ENCODE measurements at places on chromosomes 2 and 18.

- DNase-seq, result no peak
Measured at GRCh38 chr2:219168526-219168925, 1.3 kb downstream of the SLC23A3 start.

GRCh38 chr2:42125841-42126594 is 43.1 kb upstream of the EML4 start:
- DNase-seq, result no peak

DNA sequence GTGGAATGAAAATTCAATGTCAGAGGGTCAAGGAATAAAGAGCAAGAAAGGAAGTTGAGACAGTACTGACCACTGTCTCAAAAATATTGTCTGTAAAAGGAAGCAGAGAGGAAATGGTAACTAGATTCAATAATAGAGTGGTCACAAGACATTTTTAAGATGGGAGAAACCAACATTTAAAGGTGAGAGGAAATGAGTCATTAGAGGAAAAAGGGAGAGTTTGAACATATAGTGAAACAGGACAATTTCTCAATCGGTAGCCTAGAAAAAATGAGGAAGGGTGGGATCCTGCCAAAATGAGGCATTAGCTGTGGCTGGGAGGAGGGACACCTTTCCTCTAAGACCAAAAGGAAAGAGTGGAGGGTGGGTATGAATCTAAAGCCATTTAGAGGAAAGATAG is 288.5 kb downstream of the SP3 start:
- DNase-seq, result no peak

GRCh38 chr2:44166096-44166495 is 2.6 kb upstream of the PPM1B start:
- DNase-seq, result no peak

GRCh38 chr18:39951142-39951720 is 2003.8 kb upstream of the PIK3C3 start:
- no peak for DNase-seq

DNA sequence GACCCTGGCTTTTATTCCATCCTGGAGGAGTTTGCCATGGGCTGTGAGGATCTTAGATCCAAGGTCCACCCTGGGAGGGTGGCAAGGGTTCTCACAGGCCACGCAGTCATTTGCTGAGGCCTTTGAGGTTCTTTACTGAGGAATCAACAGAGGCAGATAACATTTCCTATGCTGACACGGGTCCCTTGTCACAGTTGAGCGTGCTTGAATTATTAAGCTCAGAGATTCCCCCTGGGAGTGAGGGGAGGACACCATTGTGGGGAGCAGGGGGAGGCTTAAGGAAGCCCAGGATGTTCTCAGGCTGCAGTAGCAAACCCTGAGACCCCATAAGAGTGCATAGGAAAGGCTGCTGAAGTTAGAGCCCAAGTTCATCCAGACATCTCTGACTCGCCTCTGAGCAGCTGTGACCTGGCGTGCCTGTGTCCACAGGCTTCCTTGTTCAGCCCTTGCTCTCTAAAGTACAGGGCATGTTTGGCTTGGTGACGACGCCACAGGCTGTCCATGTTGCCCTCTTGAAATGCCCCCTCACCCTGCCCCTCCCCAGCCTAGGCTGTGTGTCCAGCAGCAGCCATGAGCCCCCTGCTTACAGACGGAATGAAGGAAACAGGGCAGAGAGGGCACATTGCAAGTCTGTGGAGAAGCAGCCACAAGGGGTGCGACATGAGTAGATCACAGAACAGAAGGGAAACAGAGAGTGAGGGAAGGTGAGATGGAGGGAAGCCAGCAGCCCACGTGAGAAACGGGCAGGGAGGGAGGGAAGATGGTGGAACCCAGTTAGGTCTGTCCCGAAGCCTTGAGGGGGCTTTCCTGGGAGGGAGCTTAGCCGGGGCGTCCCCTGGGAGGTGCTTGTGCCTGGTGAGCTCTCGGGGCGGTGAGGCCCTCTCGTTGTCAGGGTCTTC is 34.0 kb downstream of the NAPG start:
- DNase-seq, result no peak

DNA sequence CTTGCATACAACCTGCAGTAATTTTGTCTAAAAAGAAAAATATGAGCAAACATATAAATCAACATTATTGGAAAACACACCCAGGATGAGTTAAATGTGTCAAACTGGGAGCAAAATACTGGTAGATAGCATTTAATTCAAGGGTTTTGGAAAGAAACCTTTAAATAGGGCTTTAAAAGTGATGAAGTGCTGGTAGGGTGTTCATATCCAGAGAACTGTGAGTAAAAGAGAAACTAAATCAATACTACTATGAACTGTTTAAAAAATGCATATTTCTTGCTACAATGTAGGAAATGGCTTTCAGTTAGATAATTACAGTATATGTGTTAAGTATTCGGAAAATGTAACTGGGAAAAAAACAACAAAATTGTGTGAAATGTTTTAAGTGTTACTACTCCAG is 117.8 kb downstream of the ATAD2B start:
- no peak for DNase-seq

- DNase-seq, result no peak
Measured at GRCh38 chr2:200509235-200509611, 645 bp downstream of the KCTD18 start.

DNA sequence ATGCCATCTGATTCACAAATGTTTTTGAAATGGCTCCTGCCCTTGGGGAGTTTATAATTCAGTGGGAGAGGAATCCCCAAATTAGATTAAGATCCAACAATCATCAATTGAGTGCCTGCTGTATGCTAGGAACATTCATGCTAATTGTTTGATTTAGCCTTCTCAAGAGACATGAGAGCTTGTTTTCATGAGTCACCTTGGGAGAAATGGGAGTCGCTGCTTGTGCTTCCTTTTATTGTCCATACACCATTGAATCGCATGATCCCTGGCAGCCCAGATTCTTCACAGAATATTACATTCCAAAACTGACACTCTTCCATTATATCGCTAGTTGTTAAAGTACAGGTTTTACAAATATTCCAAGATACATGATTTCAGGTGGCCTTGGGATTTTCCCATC is 106.0 kb upstream of the MAP3K20 start:
- no peak for DNase-seq

DNA sequence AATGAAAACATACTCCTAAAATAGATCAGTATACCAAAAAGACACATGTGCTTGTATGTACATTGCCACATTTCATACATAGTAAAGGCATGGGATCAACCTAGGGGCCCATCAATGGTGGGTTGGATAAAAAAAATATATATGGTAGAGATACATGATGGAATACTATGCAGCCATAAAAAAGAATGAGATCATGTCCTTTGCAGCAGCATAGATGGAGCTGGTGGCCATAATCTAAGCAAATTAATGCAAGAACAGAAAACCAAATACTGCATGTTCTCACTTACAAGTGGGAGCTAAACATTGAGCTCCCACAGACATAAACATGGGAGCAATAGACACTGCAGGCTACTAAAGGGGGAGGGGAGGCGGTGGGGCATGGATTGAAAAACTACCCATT is 18.6 kb upstream of the NCOA1 start:
- no peak for DNase-seq

- no peak for DNase-seq
Measured at GRCh38 chr18:12377556-12378197, 650 bp upstream of the AFG3L2 start.

GRCh38 chr2:58047373-58047935 is 848 bp downstream of the VRK2 start:
- no peak for DNase-seq

GRCh38 chr2:219628986-219629901 is 1.8 kb downstream of the SLC4A3 start:
- peak; percentile 61 for DNase-seq

GRCh38 chr18:31513189-31513935 is 15.4 kb downstream of the DSG2 start:
- DNase-seq, result no peak

DNA sequence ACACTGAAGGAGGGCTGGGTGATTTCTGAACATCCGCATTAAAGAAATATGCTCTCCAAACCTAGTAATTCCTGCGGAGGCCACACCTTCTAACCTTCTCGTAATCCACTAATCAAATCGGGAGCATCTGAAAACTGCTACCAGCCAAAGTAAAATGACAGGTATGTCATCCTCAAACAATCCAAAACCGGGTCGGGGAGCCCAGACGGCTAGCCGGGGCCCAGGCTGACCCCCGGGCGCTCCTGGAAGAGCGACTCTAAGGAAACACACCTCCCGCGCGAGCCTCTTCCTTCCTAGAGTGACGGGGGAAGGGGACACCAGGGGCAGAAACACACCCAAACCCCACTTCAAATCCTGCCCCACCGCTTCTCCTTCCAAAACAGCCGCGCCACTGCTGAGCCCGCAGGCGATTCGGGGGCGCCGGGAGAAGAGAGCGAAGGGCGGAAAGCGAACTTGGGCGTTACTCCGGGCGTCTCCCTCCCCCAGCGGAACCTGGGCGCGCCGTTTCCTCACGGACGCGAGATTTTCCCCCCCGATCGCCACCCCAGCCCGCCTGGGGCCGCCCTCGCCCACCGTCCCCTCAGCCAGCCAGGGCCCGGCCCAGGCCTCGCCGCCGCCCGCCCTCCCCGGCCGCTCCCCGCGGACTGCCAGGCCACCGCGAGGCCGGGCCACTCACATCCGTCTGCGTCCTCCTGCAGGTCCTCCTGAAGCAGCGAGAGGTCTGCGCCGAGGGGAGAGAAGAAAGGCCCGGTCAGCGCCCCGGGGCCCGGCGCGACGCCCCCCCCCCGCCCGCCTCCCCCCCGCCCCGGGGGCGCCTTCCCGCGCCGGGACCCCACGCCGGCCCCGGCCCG is 584 bp downstream of the PPP4R1 start:
- peak; percentile 36 for DNase-seq

DNA sequence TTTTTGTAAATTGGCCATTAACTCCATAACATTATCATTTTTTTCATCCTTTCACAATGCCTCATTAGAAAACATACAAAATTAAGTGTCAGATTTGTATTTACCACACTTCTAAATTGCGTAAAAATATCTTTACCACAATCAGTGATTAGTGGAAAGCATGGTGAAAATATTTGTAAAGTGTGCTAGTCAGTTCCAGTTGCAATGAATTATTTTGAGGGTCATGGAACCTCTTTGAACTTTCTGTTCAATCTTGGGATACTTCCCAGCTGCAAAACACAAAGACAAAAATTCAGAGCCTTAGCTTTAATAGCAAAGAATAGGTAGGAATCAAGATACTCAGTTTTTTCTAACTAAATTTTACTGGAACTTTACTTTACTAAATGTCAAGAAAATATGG is 4.0 kb upstream of the COL3A1 start:
- no peak for DNase-seq

- no peak for DNase-seq
Measured at GRCh38 chr2:43300781-43301583, 74.6 kb upstream of the ZFP36L2 start.

DNA sequence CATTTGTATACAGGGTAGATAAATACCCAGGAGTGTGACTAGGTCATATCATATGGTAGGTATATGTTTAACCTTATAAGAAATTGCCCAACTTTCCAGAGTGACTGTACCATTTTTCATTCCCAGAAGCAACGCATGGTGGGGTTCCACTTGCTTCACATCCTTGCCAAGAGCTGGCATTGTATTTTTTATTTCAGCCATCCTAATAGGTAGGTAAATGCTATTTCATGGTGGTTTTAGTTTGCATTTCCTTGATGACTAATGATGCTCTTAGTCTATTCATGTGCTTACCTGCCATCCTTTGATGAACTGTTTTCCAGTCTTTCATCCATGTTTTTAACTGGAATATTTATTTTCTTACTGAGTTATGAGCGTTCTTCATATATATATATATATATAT is 51.9 kb downstream of the MAP4K3 start:
- DNase-seq, result no peak

DNA sequence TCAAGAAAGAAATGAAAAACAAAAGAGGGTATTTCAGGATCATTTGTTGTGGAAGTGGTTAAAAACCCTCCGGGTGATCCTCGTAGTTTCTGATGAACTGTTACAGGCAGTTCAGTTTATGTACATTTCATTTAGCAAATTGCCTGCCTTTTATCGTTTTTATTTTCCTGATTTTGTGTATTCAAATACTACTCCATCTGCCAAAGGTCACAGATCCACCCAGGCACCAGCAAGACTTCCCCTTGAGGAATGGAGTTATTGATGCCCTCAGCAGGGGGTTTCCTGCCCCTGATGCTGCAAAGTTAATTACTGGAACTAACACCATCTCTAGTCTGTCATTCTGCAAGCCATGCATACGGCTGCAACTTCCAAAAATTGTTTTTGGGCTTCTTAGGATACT is 641.9 kb downstream of the SLC4A3 start:
- no peak for DNase-seq

GRCh38 chr2:223870840-223871611 is 33.6 kb upstream of the AP1S3 start:
- peak; percentile 73 for DNase-seq

DNA sequence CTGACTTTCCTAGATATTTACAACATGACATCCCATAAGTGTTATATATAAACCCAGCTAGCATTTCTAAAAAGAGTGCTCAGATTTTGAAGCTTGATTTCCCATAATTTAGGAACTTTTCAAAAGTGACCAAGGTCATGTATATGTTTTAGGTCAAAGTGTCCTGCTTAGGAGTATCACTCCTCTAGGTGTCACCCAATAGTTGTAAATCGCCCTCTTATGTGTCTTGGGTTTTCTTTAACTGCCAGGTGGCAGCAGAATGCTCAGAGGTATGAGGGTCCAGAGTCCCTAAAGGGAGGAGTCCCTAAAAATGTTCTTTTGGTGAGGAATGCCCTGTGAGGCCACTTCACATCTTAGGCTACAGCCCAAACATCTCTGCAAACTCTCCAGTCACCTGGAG is 358.3 kb downstream of the CELF4 start:
- DNase-seq, result no peak

DNA sequence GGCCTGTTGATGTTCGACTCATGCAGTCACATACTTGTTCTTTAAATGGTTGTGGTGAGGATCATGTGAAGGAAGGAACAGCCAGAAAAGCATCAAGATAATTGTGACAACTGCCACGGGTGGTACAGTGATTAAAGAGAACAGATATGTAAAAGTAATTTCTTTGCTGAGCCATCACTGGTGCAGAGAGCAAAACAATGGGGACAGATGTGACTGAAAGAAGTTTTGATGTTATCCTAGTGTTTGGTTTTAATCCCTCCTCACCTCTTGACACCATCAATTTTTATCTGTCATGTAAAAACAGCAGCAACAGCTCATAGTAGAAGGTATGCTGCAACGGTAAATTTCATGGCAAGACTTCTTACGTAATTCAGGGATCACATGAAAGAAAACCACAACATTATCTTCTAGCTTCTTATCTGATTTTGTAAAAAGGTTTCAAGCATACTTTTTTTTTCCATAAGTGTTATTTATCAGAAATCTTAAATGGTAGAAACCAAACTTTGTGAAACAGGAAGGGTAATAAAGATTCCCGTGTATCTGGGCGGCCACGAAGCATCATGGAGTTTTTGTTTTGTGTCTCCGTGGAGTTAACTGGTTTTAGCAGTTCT is 65.2 kb downstream of the PLCL1 start:
- DNase-seq, result peak; percentile 38

GRCh38 chr2:135030826-135031225 is 16.4 kb downstream of the MAP3K19 start:
- DNase-seq, result no peak

DNA sequence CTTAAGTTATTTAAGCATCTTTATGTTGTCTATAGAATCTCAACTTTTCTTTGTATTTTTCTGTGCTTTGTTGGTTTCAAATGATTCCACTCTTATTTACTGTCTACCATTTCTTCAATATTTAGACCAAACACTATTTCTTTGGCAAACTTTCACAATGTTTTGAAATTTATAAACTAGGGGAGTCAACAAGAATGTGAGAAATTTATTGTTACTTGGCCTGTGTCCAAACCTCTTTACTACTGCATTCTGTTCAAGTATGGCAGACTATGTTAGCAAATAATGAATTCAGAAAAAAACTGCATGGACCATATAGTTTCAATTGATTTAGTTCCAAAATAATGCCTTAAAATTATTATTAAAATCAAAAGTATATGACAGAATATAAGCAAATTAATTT is 470.2 kb downstream of the FBXO15 start:
- no peak for DNase-seq

All from HL-60 (cell line).